ENCODE measurements at places on chromosomes 2 and 18.

GRCh38 chr2:107511970-107512789 is 314.5 kb upstream of the RGPD4 start:
- no peak for DNase-seq

DNA sequence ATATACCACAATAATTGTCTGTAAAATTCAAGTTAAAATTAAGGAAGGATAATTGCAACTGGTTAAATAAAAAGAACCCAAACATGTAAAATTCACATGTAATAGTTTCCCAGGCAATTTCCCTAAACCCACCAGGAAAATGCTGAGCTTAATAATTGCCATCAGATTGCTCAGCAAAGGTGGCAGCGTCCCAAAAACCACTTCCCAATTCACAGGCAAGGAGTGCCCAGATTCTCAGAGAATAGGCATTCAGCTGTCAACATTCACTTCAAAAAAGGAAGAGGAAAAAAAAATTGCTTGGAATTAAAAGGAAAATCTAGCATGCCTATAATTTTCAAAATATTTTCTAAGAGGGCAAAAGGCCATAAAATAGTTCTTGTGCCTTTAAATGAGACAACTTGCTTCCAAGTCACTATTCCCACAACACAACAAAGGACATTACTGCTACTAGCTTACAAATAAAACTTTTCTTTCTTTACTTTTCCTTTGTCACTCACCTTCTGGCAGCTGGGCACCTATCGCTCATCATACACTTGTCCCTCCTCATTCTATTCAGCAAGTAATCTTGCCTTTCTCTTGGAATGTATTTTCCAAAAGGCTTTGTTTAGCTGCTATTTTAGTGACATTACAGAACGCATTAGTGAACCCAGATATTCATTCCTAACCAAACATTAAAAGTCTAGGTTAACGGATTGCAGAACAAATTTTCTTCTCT is 15.2 kb downstream of the SRBD1 start:
- DNase-seq = no peak

- no peak for DNase-seq
Measured at GRCh38 chr2:73812635-73813034, 16.1 kb upstream of the STAMBP start.

DNA sequence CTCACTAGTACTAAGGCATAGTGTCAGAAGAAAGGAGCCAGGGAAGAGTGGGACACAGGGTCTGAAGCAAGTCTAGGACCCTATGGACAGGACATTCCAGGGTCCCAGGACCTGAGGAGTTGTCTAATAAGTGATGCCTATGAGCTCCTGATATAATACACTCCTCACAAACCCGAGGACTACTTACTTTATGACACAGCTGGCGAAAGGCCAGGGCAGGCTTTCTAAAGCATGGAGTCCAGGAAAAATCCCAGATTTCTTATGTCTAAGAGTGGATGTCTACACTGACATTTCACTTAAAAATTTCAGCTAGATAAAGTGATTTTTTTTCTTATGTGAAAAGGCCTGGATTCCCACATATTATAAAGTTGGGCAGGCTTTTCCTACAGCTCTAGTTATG is 502.2 kb upstream of the SETBP1 start:
- no peak for DNase-seq
